Type B pancreatic cell (in vitro differentiated cells): ENCODE measurements at places on chromosomes 2 and 18.

DNA sequence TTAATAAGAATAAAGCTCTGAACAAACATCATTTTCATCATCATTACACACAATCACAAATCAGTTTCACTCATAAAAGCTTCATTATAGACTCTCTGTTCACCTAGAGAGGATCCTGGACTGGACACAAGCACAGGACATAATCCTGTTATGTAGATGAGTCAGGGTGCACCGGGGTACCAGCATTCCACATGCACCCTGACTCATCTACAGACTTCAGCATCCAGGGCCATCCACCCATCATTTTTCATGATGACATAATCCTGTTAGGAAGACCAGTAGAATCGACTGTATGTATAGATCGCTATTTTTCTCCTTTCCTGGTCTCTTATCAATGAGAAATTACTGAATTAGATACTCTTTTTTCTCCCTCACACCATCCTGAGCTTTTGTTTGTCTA, 73.7 kb upstream of the PIK3C3 start:
- no peak for DNase-seq

- no peak for DNase-seq
Observed at GRCh38 chr2:1869987-1870386, 125.7 kb upstream of the PXDN start.

DNA sequence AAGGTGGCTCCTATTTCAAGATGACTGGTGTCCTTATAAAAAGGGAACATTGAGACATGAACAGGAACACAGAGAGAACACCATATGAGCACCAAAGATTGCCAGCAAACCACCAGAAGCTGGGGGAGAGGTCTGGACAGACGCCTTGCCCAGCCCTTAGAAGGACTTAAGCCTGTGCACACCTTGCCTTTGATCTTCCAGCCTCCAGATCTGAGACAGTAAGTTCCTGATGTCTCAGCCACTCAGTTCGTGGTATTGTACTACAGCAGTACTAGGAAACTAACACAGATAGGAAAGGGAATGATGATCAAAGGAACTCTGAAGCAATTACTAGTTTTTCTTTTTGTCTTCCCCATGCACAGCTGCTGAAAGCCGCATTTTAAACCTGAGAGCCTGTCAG, 137.3 kb upstream of the FHL2 start:
- DNase-seq = no peak

GRCh38 chr18:64840911-64841701, 692.2 kb upstream of the LINC00305 start:
- DNase-seq = no peak

- no peak for DNase-seq
Observed at GRCh38 chr2:231634412-231634811, 41.7 kb downstream of the TEX44 start.

DNA sequence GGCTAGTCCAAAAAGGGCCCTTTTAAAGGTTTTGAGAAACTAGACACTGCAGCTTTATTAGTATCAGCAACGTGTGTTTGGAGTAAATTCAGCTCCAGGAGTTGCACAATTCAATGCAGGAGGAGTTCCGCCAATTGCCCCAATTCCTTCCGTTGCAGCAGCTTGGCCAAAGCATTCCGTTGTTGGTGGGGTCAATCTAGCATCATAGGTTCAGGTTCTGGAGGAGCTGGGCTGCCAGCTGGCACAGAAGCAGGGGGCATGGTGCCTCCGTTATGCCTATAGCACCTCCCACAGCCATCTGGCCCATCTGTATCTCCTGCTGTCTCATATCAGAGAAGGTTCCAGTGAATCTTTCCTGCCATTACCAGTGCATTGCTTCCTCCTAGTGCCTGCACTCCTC, 55.4 kb downstream of the REL start:
- no peak for DNase-seq

DNA sequence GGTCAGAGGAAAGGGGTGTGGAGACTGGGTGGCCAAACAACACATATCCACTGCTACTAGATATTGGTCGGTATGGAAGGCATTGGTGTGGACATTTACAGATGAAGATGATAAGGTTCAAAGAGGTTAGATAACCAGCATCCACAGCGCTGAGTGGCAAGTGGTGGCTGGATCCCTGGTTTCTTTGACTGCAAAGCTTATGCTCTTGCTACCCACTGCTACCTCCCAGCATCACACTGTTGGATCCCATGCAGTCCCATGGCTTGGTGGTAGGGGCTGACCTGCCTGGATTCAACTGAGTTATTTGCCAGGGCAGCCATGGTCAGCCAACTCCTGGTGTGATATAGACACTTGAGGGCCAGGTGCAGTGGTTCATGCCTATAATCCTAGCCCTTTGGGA, 53.6 kb downstream of the DDX1 start:
- no peak for DNase-seq

DNA sequence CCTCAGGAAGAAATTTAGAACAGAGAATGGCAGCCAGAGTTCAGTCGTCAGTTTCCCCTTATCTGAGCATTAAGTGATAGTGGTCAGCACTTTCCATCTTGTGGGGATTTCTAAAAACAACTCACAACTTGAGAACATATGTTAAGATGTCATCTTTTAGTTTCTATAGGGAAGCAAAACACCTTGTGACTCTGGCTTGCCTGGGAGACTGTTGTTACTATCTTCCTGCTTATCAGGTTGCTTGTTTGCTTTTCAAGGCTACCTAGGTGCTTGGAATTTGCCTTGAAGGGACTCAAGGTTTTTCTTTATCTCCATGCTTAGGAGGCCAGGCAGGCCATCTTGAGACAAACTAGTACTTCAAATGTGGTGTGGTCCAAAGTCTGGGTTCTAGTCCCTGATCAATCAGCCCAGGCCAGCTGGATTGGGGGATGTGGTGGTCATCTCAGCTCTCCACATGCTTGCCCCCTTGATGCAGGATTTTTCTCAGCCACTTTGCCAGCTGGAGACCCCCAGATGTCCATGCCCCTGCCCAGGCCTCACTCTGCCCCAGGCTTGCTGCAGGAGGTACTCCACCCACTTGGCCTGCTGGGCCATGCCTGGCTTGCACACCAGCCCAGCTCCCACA, 125.9 kb downstream of the LYPD1 start:
- DNase-seq = peak; percentile 55

GRCh38 chr2:128642821-128643220, 324.2 kb upstream of the HS6ST1 start:
- peak; percentile 39 for DNase-seq
